Sigmoid colon (tissue), 7 donors: ENCODE measurements at places on chromosomes 7 and 10. TPM values are rescaled to one million over a fixed set of nuclear protein-coding genes. Genes with fewer than 3 reads are reported as not detected.

GRCh38 chr10:13917791-13918190, 331.0 kb downstream of the PRPF18 start:
- H3K4me1 ChIP-seq, result no peaks in the 10 kb centered on the region
- H3K27me3 ChIP-seq, result no peaks in the 10 kb centered on the region
- H3K4me3 ChIP-seq, result no peak overlapping the region
- no peak for DNase-seq
- H3K36me3 ChIP-seq, result no peaks in the 10 kb centered on the region

Gene SLC39A12
- not detected for polyA plus RNA-seq

DNA sequence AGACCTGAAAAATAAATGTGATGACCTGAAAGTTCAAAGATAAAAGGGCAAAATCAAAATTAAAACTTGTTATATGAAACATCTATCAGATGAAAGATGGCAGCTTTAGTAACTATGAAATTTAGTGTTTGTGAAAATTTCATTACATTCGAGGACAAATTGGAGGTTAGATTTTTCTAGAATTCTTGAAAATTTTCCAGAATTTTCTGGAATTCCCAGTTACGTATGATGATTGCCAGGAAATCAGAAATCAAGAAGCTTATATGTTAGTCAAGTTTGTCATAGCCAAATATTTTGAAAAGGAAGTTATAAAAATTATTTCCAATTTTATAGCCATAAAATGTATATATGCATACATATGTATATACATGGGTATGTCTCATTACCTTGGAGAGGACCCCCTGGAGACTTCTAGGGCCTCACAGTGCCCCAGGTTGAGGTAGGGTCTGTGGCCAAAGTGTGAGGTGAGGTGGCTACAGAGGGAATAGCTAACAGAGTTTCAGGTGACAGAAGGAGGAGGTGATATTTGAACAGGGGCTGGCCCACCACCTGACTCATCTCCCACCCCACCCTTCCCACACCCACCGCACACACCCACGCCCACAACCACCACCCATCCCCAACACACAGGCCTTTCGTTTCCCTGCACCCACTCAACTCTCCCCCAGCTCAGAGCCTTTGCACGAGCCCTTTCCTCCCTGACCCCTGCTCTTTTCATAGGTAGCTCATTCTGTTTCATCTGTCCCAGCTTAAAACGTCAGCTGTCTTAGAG, 21.5 kb downstream of the C10orf105 start:
- no peak for DNase-seq
- no peaks in the 10 kb centered on the region for H3K27me3 ChIP-seq
- H3K27ac ChIP-seq, result no peak overlapping the region
- H3K4me3 ChIP-seq, result no peak overlapping the region
- H3K4me1 ChIP-seq, result no peaks in the 10 kb centered on the region

- no peak for DNase-seq
- H3K27ac ChIP-seq, result no peak overlapping the region
- H3K36me3 ChIP-seq, result no peaks in the 10 kb centered on the region
- H3K27me3 ChIP-seq, result no peaks in the 10 kb centered on the region
- H3K4me1 ChIP-seq, result peaks cover 5% of the 10 kb centered on the region
Measured at GRCh38 chr10:118110750-118111149, 64.0 kb upstream of the RAB11FIP2 start.

- no peak for DNase-seq
- H3K4me1 ChIP-seq, result no peaks in the 10 kb centered on the region
- no peaks in the 10 kb centered on the region for H3K36me3 ChIP-seq
- no peak overlapping the region for H3K27ac ChIP-seq
- H3K4me3 ChIP-seq, result no peak overlapping the region
- no peaks in the 10 kb centered on the region for H3K27me3 ChIP-seq
Measured at GRCh38 chr10:58980826-58981415, 195.5 kb upstream of the PHYHIPL start.

- no peaks in the 10 kb centered on the region for H3K4me1 ChIP-seq
- no peak overlapping the region for H3K4me3 ChIP-seq
- H3K36me3 ChIP-seq, result no peaks in the 10 kb centered on the region
- no peaks in the 10 kb centered on the region for H3K27me3 ChIP-seq
- no peak overlapping the region for H3K27ac ChIP-seq
Measured at GRCh38 chr10:43595739-43596298, 10.4 kb upstream of the ZNF485 start.

GRCh38 chr7:116633131-116633988, 38.6 kb upstream of the MET start:
- no peak for DNase-seq
- no peak overlapping the region for H3K4me3 ChIP-seq

Gene VKORC1L1
- 6.6 TPM for polyA plus RNA-seq
